ENCODE measurements at places on chromosomes 5 and 9.
A peak's percentile ranks its signal among the peaks of the same experiment; 100 is the strongest.

- no peak for DNase-seq
Measured at GRCh38 chr9:13990331-13990730, 323.6 kb downstream of the NFIB start.

GRCh38 chr5:89187268-89187667, 304.3 kb upstream of the MEF2C start:
- DNase-seq = no peak

DNA sequence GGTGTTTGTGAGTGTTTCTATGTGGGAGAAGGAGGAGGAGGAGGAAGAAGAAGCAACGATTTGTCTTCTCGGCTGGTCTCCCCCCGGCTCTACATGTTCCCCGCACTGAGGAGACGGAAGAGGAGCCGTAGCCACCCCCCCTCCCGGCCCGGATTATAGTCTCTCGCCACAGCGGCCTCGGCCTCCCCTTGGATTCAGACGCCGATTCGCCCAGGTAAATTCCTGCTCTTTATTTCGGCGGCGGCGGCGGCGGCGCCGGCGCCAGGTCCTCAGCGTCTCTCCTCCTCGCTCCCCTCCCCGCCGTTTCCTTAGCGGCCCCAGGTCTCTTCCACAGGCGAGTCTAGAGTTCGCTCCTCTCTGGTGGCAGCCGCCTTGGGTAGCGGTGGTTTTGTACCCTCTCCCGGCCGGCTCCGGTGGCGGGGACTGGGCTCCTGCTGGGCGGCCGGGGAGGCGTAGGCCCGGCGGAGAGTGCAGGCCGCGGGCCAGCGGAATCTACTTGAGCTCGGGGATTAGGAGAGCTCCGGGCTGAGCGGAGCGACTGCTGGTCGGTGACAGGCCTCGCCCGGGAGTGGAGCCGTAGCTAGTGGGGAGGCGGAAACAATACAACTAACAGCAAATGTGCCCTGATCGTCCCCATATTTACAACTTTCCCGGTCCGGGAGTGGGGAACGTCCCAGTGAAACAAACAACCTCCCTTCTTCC, 547 bp downstream of the NIPBL start:
- DNase-seq = peak; percentile 70

DNA sequence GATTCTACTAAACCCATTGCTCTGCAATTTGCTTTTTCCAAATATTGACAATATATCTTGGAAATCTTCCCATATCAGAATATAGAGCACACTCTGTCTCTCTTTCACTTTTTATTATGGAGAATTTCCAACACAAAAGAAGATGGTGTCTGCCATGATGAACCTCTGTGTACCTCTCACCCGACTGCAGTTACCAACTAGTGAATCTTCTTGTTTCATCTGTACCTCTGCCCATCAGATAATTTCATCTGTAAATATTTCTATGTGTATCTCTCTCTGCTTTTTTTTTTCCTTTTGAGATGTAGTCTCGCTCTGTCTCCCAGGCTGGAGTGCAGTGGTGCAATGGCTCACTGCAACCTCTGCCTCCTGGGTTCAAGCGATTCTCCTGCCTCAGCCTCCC, 62.8 kb downstream of the NTNG2 start:
- no peak for DNase-seq

GRCh38 chr9:79120941-79121340, 450.8 kb upstream of the TLE4 start:
- no peak for DNase-seq

GRCh38 chr5:103511554-103511885, 51.1 kb downstream of the NUDT12 start:
- DNase-seq = no peak

- peak; percentile 42 for DNase-seq
Measured at GRCh38 chr5:14277385-14278320, 134.5 kb downstream of the TRIO start.

DNA sequence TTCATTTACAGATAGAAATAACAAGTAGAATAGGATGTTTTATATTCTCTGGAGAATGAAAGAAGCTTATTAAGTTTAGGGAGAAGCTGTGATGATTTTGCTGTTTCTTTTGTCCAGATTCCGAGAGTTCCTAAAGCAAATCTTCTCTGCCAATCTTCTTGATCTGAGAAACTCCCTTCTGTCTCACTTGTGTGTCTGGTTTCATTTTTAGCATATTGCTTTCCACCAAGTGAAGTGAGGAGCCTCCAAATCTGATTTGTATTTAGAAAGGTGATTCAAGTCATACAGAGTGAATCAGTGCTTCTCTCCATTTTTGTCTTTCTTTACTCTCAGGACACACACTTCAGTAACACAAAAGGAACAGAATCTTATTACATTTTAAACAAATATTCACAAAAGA, 48.4 kb downstream of the STX17 start:
- DNase-seq = no peak

DNA sequence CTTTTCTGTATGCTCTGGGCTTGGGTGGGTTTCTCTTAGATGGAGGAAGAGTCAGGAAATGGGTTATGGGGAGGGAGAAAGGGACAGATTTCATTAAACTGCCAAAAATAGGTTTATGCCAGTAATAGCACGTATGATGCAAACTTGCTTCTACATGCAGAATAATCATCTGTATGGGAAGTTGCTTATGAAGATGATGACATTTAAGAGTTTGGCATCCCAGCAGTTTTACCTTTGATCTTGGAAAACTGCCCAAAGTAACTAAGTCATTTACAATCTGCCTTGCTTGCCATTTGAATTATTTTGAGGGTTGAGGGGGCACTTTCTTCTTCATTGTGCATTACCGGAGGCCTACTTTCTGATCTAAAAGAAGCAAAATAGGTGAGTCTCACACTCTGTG, 282.9 kb upstream of the ANKRD55 start:
- no peak for DNase-seq

GRCh38 chr9:137048655-137049543, 2.9 kb upstream of the NPDC1 start:
- DNase-seq = no peak

DNA sequence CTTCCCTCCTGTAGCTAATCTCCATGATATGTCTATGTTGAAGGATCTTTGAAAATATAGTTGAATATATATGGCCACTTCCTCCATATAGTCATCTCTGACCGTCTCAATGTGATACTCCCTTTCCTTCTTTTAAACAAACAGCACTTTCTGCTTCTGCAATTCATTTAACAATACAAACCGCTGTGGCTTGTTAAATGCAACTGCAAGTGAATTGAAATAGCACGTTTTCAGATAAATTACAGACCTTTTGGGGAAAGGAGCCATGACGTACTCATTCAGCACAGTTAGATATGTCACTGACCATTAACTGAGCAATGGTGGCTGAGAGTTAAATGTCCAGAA, 82.5 kb downstream of the FBXO38 start:
- DNase-seq = no peak

DNA sequence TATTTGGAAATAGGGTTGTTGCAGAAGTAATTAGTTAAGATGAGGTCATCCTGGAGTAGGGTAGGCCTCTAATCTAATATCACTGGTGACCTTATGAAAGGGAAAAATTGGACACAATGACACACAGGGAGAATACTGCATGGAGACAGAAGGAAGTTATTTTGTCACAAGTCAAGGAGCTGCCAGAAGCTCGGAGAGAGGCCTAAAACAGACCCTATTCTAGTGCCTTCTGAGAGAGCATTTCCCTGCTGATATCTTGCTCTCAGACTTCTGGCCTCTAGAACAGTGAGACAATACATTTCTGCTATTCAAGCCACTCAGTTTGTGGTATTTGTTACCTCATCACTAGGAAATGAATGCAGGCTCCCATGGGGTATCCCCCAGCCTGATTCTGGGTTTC, 332.9 kb downstream of the CSNK1G3 start:
- no peak for DNase-seq

DNA sequence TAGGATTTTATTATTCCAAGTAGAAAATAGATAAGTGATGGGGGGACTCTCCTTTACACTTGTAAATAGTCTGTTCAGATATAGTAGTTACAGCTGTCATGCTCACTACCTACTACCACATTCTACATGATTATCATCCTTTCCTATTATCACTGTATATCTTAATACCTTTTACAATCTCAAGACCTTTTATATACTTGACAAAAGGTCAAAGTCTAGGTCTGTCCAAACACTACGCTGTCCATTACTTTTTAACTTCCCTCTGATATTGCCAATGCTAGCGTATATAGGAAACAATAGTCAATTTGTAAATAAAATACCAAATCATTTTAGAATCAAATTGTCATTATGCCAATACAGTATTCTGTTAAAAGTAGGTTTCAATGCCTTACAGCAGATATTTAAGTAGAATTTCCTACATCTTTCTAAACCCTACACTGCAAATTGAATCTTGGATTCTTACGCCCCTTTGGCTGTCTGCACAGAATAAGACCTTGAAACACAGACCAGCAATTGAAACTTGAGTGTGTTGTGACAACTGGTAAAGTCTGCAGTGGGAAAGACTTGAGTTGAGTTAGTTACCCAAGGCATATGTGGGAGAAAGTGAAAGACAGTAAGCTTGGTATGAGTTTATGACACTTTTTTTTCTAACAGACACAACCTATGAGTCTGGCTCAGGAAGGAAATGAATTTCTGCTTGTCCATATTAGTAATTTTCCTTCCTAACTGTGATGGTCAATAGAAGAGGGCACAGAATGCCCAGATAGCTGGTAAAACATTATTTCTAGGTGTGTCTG, 827.6 kb upstream of the ACO1 start:
- DNase-seq = no peak

DNA sequence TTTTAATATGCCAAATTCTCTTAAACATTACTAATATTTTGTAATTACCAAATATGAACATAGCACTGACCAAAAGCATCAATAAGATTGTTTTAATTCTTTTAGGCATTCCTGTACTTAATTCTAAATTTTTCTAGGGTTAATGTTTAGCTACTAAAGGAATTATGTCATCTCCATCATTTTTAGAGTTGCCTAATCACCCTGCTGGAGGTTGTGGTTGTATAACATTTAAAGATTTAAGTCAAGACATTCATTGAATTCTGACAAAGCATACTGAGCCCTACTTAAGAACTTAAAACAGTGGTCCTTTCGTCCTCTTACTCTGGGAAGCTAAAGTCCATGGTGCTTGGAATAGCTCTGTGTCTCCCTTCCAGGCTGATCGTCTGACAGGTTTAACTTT, 28.1 kb upstream of the DAB2 start:
- DNase-seq = no peak

GRCh38 chr5:152185547-152186245, 219.4 kb downstream of the NMUR2 start:
- DNase-seq = no peak

- no peak for DNase-seq
Measured at GRCh38 chr5:35320029-35320428, 89.7 kb upstream of the PRLR start.
